Activated CD4-positive, alpha-beta T cell treated with anti-CD3 and anti-CD28 coated beads, Interleukin-2, Interleukin-4, amounts not matched to agents 100 ng/mL and 50 ng/mL, durations not matched to agents 16 hours and 8 hours (primary cell): ENCODE measurements at places on chromosomes 2 and 18.

GRCh38 chr2:74186038-74186437 lies 7.4 kb upstream of the MOB1A start:
- DNase-seq: peak; percentile 76

- no peak for DNase-seq
These were observed 231.4 kb upstream of the RGPD4 start for GRCh38 chr2:107595285-107595684.

DNA sequence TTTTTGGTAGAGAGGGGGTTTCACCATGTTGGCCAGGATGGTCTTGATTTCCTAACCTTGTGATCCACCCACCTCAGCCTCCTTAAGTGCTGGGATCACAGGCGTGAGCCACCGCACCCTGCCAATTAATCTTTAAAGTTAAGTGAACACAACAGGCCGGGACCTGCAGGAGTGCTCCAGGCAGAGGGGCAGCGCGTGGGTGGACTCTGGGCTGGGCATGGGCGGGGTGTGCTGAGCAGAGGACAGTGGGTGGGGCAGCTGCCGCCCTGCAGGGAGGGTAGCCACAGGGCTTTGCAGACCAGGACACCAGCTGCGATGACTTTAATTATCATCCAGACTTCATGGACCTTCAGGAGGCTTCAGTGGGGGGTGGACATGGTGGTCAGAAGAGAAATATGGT lies 8.8 kb upstream of the GPR148 start:
- no peak for DNase-seq

DNA sequence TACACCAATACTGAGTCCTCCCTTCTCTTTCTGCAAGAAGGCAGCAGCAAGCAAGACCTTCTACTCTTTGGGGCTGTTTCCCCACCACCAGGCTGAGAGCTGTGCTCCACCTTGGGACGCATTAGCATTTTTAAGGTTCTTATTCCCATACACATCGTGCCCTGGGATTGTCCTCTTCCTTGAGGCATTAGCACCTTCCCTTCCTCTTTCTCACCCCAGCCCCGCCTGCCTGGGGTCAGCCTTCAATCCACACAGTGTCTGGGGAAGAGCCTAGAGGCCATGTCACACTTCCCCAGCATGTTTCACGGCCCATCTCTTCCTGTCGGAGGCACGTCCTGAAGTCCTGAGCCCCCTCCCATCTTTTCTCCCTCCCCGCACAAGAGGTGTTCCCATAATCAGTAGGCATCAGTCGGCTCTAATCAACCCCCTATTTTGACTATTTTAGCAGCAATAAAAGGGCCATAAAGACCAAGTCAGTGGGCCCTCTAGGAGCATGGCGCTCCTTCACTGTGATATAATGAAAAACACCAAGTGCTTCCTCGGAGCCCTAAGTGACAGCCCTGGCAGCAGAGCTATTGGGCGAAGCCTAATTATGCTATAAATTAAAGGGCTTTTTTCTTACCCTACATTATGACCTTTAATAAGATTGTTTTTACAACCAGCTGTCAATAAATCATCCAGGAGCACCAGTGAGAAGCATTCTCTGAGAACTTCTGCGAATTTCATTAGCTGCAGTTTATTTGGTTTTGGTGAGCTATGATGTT lies 55.0 kb upstream of the PKDCC start:
- DNase-seq: no peak

GRCh38 chr2:206850369-206850768 lies 85.0 kb downstream of the FASTKD2 start:
- no peak for DNase-seq

DNA sequence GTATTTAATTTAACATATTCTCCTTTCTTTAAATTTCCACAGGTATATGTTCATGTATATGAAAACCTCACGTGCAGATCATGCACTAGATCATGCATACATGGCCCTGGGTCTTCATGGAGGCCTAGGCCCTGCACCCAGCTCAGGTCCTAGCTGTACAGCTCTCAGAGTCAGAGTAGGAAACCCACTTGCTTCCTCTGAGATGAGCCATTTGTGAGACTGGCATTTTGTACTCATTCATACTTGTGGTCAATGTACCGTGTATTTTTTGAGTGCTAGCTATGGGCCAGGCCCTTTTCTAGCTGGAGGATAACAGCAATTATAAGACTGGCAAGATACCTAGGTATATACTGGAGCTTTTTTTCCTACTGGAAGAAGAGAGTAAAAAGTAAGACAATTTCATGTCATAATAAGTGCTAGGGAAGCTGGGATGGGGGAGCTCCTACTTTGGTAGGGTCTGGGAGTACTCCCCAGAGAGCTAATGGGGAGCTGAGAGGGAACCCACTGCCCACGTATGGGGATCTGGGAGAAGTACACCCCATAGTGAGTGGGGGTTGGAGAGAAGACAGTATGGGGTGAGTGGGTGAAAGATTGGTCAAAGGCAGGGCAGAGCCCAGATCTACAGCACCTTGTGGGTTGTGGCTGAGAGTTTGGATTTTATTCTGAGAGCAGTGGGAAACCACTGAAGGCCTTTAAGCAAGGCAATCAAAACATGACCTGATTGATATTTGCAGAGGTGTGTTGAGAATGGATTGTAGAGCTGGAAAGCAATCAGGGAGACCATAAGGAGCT lies 72.0 kb downstream of the POLE4 start:
- DNase-seq: peak; percentile 3
